ENCODE measurements at places on chromosomes 4 and X.

- DNase-seq: no peak
These were observed 49.7 kb downstream of the MID1IP1 start for GRCh38 chrX:38850807-38851544.

DNA sequence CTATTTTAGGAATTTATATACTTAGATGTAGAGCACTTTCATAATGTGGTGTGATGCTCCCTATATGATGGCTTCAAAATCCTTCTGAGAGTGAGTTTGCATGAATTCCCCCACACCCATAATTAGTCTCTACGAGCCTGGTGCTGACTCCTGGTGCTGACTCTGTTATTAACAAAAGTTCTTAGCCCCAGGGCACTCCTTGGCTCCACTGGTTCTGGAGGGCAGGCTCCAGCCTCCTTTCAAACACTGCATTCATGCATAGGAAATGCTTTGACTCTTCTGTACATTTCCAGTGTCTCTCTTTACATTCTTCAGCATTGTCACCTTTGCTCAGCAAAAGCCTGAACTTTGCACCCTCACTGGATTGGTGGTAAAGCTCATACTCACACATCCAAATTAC lies 64.0 kb downstream of the LNX1 start:
- no peak for DNase-seq

GRCh38 chr4:1728061-1728980 lies 7.0 kb downstream of the TACC3 start:
- no peak for DNase-seq

GRCh38 chr4:6125103-6125651 lies 75.2 kb downstream of the JAKMIP1 start:
- no peak for DNase-seq

DNA sequence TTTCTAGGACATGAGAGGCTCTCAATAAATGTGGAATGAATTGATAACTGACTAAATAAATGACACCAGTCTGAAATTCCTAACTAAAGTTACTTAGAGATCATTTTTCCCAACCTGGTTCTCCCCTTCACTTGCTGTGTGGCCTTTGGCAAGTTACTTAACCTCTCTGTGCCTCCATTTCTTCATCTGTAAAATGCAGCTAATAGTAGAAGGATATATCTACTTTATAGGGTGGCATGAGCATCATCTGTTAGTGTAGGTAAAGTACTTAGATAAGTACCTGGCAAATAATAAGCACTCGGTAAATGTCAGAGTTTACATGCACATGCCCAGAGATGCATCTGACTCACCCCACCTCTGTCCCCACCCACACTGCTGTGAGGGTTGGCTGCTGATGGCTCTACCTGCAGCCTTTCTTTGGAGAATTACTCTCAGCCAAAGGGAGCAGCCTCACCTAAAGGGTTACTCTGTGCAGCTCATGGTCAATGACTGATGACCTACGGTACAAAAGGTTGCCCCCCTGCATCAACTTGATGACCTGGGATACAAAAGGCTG lies 139.3 kb downstream of the CHIC2 start:
- no peak for DNase-seq

DNA sequence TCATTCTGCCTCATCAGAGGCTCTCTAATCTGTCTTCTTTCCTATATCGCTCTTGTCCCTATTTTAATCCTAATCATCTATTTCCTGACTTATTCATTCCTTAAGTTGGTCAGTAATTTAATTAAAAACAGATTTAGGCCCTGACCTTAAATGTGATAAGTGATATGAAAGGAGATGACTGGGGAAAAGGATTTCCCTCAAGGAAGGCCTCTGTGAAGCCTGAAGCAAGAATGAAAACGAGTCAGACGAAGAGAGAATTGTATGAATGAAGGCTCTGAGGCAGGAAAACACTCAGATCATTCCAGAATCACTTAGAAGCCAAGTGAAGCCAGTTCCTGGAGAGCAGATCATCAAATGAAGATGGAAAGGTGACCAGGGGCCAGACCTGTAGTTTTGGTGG lies 22.1 kb downstream of the PKD2 start:
- no peak for DNase-seq

DNA sequence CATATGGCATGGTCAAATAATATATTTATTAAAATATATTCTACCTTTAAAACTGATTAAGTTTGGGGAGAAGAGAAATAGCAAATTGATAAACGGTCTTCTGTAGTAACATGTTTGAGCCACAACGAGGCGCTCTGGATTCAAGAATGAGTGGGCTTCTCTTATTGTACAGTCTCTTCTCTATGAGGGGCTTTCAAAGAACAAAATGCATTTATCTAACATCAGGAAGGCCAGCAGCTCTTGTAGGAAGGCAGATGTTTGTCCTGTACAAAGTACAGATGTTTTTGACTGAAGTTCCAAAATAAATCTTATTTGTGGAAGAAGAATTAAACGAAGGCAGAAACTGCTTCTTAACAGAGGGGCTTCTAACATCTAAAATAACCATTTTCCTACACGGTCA lies 153.6 kb downstream of the RASL11B start:
- peak; percentile 18 for DNase-seq

- DNase-seq: no peak
These were observed 1632.9 kb upstream of the TENM3 start for GRCh38 chr4:180610324-180610723.

DNA sequence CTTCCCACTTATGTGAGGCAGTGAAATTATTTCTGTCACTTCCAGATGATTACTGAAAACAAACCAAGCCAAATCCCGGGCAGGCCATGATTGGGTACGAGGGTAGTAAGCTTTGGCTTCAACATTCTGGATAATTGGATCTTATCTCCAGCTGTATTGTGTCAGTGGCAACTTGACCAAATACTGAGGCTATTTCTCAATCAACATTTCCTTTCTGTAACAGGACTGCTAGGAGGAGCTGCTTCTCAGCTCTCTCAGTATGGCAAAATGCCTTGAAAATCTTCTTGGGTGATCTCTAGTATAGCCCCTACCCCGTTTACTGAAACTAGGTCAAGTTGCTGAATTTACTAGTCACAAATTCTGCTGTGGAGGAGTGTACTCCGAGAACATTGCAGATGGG lies 169.3 kb upstream of the FRMPD4 start:
- DNase-seq: no peak

- no peak for DNase-seq
These were observed 22.8 kb upstream of the HSPA4L start for GRCh38 chr4:127759228-127759820.

GRCh38 chr4:77095101-77095821 lies 19.5 kb upstream of the CCNI start:
- peak; percentile 76 for DNase-seq

DNA sequence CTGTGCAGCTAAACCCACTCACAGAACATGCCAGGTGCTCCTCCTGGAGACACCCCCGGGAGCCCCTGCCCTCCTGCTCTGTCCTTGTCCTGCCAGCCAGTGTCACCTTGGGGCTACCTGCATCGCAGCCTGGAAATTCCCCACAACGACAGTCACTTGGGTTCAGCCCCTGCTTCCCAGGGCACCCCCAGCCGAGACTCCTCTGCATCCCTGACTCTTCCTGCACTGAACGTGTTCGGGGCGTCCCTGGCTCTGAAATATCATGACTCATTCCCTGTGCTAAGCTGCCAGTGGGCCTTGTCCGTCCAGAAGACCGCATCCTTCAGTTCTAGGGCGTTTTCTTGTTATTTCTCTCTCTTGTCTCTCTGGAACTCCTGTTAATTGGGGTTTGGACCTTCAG lies 5.8 kb downstream of the CFAP99 start:
- DNase-seq: no peak
